Ureter (tissue), 1 donor: ENCODE measurements at places on chromosomes 16 and 17. TPM values are rescaled to one million over a fixed set of nuclear protein-coding genes. Genes with fewer than 3 reads are reported as not detected.

The GCGR gene
- total RNA-seq: not detected

The NSMCE1 gene
- total RNA-seq: 66.1 TPM

The CDH1 gene
- 428 TPM for total RNA-seq

The TBC1D3L gene
- 30.4 TPM for total RNA-seq

The PTGES3L gene
- 2.7 TPM for total RNA-seq

The PRR15L gene
- total RNA-seq: 12.2 TPM

The RNF43 gene
- total RNA-seq: 19.1 TPM

The PHLPP2 gene
- total RNA-seq: 8.2 TPM

The AFMID gene
- 48.5 TPM for total RNA-seq

DNA sequence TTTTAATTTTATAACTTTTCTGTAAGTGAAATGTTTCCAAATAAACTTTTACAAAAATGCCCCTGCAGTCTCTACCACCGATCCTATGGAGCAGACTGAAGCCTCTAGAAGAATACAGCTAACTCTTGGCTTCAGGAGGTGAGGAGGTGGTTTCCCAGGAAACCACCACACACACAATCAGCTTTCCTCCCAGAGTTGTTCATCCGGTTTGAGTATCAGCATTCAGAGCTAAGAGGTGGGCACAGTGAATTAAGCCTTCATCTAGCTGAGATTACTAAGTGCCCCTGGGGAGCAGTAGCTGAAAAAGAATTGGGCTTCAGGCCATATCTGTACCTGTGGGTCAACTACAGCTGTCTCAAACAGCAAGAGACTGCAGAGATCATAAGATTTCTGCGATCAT lies 139.7 kb downstream of the AATF start:
- DNase-seq: no peak

- no peak for DNase-seq
Measured at GRCh38 chr16:56163938-56164337, 27.4 kb upstream of the GNAO1 start.

DNA sequence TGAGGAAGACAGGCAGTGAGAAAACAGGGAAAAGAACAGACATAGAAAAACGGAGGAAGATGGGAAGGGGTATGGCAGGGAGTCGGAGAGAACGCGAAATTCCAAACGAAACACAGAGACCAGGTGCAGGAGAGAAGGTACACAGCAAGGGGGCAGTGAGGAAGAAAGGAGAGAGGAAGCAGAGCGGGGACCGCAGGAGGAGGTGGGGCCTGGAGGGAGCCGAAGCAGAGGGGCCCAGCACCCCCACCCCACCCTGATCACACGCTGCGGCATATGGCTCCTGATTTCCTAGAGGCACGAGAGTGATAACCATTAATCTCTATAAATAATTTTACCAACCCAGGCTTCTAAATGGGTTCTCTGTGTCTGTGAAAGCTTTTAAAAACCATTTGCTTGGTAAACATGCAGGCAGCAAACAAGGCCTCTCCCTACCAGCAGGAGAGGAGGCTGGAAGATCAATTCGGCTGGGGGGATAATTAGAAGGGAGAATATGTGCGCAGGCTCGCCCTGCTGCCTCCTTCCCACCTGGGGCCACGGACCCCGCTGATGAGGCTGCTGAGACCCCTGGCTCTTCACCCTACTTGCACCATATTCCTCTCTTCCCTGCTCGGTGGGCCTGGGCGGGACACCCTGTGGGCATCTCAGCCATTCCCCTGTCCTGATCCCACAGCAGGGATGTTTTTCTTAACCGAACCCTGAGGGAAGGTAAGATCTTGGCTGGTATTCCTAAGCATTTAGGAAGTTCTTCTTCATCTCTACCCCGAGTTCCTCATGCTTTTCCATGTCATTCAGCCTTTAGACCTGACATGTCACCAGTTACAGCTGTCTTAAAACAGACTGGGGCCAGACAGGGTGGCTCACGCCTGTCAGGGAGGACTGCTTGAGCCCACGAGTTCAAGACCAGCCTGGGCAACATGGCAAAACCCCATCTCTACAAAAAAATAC lies 86.7 kb downstream of the TMEM132E start:
- DNase-seq: no peak

- DNase-seq: no peak
Measured at GRCh38 chr17:38724337-38724988, 5.7 kb upstream of the CISD3 start.

GRCh38 chr17:27346228-27346899 lies 52.5 kb downstream of the WSB1 start:
- DNase-seq: no peak

- DNase-seq: no peak
Measured at GRCh38 chr17:68847711-68848110, 107.5 kb downstream of the ABCA8 start.

DNA sequence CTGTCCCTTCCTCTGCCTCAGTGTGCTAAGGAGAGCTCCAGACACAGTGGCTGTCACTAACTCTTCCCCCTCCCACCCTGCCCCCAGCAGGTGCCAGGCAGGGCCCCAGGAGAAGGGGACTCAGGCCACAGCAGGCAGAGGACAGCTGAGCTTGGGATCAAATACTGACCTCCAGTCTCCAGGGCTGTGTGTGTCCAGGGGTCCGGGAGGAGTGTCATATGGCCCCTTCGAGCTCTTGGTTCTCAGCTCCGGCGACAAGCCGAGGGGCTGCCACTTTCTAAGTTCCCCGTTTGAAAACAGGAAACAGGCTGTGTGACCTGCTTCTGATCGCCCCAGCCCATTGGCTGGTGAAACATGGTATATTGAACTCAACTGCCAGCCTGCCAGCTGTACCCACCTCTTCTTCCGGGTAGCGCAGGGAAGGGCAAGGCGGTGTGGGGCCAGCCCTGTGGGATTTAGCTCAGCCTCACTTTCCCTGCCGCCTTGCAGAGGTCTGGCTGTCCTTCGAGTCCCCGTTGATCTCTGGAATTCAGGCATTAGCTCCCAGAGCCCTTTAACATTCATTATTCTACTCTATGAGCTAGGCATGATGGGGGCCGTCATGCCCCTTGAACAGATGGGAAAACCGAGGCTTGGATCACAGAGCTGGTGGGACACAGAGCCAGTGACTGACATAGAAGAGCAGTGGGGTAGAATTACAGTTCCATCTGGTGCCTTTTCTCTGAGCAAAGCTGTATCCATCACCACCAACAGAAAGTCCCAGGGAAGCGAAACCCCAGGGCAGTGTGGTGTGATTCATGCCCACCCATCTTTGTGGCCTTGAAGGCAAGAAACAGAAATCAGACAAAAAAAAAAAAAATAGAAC lies at the start of gene SNX20:
Gene SNX20 (minus strand): TSS at position 292 of the 865 bp plus-strand sequence. CDS start 3,786 bp downstream, outside the sequence.
- DNase-seq: no peak

GRCh38 chr16:5188318-5188988 lies 90.9 kb upstream of the EEF2KMT start:
- no peak for DNase-seq

GRCh38 chr16:72657791-72658190 lies 390.1 kb downstream of the ZFHX3 start:
- no peak for DNase-seq

DNA sequence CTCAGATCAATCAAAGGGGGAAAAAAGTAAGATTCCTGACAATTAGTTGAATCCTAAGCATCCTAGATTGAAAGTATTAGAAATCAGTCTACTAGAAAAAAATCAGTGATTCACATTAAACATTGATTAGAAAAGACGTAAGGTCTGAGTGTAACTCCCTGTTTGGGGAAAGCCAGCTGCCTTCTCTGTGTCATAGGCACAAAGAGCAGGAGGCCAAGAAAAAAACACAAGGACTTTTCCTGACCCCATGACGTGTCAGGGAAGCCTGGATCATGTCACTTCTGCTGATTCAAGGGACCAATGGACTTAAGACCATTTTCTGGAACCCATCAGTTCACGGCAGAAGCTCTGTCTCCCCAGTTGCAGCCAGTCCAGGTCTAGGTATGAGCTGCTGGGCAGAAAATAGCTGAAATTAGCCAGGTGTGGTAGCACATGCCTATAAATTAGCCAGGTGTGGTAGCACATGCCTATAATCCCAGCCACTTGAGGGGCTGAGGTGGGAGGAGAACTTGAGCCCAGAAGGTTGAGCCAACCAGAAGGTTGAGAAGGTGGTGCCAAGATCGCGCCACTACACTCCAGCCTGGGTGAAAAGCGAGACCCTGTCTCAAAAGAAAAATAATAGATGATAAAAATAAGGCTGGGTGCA lies 35.9 kb downstream of the RANBP10 start:
- DNase-seq: no peak

DNA sequence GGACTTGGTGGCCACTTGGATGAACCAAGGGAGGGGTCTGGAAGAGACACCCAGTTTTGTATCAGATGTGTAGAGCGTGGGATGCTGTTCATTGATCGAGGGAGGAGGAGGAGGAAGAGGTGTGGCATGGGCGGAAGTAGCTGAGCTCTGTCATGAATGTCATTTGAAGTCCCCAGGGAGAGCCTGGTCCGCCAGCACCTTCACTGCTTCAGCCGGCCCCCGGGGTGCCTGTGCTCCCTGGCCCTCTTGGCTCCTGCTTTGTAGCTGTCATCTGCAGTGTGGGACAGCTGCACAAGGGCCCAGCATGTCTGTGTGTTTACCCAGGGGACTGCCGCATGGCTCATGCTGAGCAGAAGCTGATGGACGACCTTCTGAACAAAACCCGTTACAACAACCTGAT lies 75.4 kb upstream of the RBL2 start:
- DNase-seq: no peak

DNA sequence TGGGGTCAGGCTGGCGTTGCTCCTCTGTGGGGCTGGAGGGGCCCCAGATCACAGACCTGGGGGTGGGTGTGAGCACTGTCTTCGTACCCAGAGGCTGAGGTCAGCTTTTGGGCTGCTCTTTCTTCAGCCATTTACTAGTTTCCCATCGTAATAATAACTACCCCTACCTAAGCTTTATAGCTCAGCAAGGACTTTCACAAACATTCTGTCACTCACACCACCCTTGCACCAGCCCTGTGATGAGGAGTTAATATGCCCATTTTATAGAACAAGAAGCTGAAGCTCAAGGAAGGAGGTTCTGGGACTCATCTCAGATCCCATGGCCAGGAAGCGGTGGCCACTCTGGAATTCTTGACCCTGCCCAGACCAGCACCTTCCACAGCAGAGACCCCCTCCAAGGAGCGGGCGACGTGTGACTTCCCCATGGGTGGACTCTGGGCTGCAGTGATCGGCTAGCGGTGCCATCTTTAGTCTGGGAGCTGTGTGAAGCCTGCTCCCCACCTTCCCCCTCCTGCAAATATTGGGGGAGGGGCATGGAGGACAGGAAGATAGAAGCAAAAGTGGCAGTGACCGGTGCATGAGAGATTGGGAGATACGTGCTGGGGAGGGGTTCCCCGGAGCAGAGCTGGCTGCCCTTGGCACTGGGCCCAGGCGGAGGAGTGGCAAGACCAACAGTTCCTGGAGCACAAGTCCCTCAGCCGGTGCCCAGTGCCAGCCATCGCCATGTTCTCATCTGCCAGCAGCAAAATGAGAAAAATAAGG lies 81.8 kb upstream of the TOB1 start:
- peak; percentile 88 for DNase-seq

DNA sequence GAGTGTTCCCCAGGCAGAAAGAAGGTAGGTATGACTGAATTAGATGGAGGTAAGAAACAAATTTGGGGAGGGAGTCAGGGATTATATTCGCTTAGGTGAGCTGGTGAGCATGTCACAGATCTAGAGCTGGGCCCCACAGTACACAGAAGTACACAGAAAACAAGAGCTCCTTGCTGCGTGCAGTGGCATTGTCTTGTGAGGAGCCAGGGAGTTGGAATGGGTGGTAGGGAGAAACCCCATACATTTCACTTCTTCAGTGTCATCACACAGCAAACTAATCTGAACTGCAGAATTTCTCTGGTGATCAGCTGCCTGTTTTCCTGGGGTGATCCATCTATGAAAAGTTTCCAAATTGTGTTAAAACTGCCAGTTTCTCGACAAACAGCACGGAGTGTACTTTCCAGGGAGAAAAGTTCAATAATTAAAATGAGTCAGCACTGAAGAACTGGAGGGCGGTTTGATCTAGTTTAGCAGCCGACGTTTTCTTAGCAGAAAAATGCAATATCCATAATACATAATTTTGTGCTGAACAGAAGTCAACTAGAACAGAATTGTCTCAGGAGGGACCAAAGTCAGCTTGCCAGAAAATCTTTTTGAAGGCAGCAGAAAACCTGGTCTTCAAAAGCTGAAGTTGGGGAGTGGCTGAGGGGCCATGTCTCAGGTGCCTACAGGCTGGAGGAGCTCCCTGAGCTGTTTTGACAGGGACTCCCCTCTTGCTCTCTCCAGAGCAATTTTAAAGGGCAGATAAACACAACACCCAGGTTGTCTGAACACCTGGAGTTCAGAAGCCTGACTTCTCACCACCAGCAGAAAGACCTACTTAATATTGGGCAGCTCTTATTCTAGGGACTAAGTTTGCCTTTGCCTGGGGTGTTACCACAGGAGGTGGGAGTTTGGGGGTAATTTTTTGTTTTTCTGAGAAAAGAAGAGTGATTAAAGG lies 448.6 kb downstream of the CA10 start:
- DNase-seq: no peak

DNA sequence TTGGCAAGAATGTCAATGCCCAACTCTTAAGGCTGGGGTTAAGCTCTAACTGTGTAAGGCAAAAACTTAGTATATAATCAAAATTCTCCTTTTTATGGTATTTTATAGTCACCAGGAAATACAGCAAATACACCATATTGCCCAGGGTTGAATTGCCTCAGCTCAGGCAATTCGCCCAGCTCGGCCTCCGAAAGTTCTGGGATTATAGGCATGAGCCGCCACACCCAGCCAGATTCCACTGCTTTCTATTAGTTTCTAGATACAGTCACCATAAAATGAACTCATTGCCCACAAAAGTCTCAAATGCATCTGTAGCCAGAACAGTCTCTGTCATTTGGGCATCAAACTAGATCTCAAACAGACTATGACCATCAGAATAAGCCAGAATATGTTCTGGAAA lies 238.7 kb upstream of the TOX3 start:
- no peak for DNase-seq

DNA sequence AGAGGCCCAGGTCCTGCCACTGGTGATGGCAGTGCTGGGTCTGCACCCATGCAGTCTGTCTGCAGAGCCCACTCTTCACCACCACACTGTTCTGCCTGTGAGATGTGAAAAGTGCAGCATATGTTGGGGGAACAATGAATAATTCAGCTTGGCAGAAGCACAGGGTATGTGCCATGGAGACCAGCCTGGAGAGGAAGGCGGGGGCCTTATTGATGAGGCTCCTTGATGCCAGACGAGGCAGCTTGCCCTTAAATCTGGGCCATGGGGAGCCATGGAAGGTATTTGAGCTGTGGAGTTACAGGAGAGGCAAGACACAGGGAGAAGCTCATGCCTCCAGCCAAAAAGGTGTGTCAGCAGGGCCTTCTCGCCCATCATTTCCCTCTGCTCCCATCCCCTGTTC lies 124.7 kb downstream of the C16orf78 start:
- DNase-seq: no peak

GRCh38 chr16:12341423-12341822 lies 364.9 kb downstream of the SNX29 start:
- DNase-seq: no peak

DNA sequence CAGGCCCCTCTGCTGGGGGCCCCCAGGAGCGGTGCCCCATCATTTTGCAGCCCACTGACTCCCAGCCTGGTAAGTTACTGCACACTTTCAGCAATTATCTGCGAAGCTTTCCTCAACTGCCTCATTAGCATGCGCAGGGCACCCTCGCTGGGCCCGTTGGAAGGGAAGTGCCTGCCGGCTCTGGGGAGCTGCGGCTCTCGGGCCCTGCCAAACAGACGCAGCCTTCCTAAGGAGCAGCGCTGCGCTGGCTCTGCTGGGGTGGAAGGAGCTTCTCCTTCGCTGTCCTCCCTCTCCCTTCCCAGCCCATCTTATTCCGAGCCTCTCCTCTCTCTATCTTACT lies 71.0 kb downstream of the RBBP6 start:
- DNase-seq: no peak
